ENCODE measurements at places on chromosomes 6 and 20. TPM values are rescaled to one million over a fixed set of nuclear protein-coding genes. Genes with fewer than 3 reads are reported as not detected.

GRCh38 chr6:14775528-14775927 lies 470.3 kb upstream of the JARID2 start:
- DNase-seq: no peak

GRCh38 chr6:46312654-46313053 lies 141.9 kb upstream of the ENPP5 start:
- DNase-seq: no peak

DNA sequence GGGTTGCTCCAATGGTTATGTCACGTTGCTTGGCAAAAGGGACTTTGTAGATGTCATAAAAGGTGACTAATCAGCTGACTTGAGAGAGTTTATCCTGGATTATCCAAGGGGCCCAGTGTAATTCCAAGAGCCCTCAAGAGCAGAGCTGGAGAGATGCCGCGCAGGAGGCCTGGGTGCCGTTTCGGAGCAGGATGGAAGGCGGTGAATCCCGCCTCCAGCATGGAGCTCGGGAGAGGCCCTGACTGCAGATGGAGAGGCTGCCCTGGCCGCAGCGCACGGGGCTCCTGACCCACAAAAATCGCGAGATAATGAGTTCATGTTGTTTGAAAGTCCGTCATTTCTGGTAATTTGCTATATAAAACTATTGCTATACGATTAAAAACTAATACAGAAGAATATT lies 219.8 kb downstream of the ZDHHC14 start:
- DNase-seq: no peak

- no peak for DNase-seq
Measured at GRCh38 chr6:169833258-169833794, 81.9 kb downstream of the ERMARD start.

GRCh38 chr20:25253606-25254275 lies 5.9 kb downstream of the PYGB start:
- DNase-seq: no peak

PLN gene
- 2,753 TPM for total RNA-seq

GRCh38 chr6:143940011-143940597 lies 68.0 kb downstream of the PLAGL1 start:
- DNase-seq: no peak

GRCh38 chr6:108920751-108921150 lies 72.5 kb downstream of the ARMC2 start:
- DNase-seq: no peak

FAM209A gene
- not detected for total RNA-seq

DNA sequence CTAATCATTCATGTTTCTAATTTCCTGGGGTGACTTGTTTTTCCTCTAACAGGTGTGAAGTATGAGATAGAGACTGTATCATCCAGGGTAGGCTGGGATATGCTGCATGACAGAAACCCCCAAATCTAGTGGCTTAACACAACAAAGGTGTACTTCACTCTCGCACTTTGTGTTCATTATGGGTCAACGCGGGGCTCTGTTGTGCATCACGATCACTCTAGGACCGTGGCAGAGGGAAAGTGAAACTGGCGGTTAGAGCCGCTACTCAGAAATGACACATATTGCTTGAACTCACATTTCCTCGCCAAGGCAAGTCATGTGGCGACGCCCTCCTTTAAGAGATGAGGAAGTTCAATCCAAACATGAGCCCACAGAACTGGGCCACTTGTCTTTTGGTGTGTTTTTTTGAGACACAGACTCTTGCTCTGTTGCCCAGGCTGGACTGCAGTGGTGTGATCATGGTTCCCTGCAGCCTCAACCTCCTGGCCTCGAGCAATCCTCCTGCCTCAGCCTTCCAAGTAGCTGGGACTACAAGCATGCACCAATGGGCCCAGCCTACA lies 41.3 kb downstream of the PCNA start:
- peak; percentile 52 for DNase-seq

MSH5 gene
- 1.3 TPM for total RNA-seq

DNA sequence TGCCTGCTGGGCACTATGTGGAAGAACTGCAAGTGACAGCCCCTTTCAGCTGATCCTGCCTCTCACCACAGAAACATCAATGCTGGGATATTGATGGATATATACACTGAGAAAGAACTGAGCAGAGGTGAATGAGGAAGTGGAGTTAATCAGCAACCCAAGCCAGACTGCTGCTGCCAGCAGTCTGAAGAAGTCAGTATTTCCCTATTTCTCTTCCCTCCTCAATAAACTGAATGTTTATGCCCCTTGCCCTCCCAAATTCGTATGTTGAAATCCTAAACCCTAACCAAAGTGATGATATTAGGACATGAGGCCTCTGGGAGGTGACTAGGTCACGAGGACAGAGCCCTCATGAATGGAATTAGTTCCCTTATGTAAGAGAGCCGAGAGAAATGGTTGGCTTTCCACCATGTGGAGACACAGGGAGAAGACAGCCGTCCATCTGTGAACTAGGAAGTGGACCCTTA lies 76.3 kb downstream of the CDK19 start:
- no peak for DNase-seq

OPRL1 gene
- 0.27 TPM for total RNA-seq

C20orf204 gene
- 0.35 TPM for total RNA-seq

DNA sequence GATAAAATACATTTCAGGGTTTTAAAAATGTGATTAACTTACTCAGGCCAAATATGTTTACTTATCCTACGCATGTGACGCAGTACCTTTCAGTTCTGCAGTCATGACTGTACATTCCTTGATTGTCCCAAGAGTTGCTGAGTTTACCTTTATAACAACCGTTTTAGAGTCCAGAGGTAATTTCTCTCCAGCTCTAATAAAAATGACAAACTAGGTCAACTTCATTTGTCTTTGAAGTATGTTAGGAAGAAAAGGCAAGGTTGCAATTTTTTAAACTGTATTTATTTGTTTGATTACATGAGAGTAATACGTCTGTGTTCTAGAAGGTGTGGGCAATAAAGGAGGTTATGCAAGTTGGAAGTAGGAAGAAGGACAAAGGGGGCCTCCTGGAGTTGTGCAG lies 38.6 kb upstream of the UBR2 start:
- DNase-seq: no peak

ANGPT4 gene
- 0.05 TPM for total RNA-seq

DNA sequence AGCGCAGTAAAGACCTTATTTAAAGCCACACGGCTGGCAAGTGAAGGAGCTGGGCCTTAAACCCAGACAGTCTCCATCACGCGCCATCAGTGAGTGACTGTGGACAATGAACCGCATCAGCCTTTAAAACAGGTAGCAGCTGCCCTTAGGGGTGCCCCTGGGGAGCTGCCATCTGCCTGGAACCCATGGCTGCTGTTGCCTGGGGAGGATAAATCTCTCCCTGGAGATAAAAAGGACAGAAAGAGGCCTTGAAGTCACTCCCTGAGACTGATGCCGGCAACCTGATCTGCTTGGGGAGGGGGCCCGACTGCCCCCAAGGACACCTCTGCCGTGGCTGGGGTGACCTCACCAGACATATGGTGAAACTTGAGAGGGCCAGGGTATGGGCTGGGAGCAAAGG lies 73.5 kb downstream of the PREX1 start:
- DNase-seq: no peak

CAP2 gene
- total RNA-seq: 129 TPM

- peak; percentile 68 for DNase-seq
Measured at GRCh38 chr6:44010411-44011349, 116.6 kb downstream of the MRPL14 start.

DNA sequence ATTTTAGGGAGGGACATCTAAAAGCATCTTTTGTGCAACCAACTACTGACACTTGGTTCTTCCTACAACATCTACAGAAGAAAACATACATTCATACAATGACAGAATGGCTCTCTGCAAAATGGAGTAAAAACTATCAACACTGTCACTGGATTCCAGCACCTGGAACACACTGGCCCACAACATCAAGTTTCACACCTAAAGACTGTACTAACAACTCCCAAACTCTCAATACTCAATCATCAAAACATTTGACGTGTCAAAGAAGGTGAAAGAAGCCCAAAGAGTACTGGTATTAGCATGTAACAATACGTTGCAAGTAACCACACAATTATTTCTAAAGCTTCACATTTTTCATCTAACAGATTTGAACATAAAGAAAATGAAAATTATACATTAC lies 2.1 kb downstream of the CPNE1 start:
- DNase-seq: no peak

DNA sequence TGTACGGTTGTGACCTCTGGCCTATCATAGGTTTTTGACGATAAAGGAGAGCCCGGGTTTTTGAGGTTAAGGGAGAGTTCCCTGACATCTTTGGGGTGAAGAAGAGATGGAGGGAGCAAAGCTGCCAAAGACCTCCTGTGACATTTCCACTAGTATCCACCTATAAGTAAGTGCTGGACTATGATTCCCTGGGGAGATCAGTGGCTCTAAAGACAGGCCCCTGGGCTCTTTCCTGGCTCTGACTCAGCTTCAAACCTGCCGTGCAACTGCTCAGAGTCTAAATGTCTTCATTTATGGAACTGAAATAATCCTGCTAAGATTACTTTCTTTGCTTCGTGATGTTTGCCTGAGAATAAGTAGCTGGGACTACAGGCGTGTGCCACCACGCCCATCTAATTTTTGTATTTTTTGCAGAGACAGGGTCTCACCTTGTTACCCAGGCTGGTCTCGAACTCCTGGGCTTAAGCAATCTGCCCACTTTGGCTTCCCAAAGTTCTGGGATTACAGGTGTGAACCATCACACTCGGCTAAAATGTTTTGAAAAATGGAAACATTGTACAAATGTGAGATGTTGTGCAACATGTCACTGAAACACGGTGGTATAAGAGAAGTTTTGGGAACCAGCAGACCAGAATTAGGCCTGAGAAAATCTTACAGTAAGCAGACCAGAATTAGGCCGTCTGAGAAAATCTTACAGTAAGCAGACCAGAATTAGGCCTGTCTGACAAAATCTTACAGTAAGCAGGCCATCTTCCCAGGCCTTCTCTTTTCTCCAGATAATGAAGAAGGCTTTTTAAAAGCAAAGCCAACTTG lies 1.1 kb upstream of the PAQR8 start:
- DNase-seq: no peak

- no peak for DNase-seq
Measured at GRCh38 chr20:25120457-25120856, 38.5 kb upstream of the VSX1 start.

DNA sequence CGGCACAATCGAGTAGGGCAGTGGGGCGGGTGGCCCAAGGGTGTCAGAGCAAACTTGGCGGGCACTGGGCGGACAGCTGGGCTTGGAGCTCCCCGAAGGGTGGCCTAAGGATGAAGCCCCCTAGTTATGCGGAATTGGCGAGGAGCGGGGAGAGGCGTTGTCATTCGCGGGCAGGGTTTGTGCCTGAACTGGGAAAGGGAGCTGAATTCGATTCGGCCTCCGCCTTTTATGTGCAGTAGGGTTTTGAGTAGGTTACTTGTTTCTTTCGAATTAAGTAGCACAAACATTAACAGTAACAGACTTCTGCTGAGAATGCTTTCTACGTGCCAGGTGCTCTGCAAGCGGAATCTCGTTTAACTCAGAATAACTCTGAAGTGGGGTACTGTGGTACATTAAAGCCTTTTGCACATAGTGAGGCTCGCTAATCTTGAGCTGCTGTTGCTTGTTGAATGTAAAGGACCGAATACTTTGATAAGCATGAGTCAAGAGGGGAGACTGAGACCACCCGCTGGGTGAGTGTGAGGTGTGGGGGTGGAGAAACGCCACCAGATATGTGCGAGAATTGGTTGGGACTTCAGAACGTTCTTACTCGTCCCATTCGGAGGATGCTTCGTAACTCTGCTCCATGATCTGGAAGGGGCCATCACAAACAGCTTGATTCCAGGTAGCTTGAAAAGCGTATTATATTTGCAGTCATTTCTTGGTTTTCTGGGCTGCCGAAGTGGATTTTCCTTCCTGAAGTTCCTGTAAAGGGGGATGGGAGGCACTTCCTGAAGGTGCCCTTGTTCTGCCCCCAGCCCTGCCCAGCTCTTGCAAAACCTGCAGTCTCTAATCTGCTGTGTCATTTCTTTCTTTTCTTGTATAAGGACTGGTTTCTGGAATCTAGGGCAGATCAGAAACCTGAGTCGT lies 833 bp downstream of the RAB5IF start:
- no peak for DNase-seq

HS3ST5 gene
- total RNA-seq: not detected

DNA sequence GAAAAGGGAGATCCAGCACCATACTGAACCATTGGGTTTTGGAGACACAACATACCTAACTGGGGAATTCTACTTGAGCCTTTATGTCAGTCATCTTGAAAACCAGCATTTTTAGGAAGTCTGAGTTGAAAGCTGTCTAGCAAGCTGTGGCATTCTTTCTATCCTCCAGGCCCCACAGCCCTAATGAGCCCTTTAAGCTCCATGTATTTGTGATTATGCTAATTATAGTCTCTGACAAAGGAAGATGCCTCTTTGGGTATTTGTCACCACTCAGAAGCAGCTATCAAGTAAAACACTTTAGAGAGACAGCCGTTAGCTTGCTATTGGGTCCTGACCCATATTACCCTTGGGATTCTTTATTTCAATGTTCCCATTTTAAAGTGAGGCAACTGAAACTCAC lies 159.5 kb upstream of the MANEA start:
- DNase-seq: no peak

GMPR gene
- 112 TPM for total RNA-seq

- DNase-seq: no peak
Measured at GRCh38 chr6:133827766-133828165, 61.1 kb upstream of the TCF21 start.

- DNase-seq: no peak
Measured at GRCh38 chr20:16271450-16271849, 301.8 kb downstream of the KIF16B start.

- no peak for DNase-seq
Measured at GRCh38 chr20:6940048-6940447, 172.6 kb downstream of the BMP2 start.

DNA sequence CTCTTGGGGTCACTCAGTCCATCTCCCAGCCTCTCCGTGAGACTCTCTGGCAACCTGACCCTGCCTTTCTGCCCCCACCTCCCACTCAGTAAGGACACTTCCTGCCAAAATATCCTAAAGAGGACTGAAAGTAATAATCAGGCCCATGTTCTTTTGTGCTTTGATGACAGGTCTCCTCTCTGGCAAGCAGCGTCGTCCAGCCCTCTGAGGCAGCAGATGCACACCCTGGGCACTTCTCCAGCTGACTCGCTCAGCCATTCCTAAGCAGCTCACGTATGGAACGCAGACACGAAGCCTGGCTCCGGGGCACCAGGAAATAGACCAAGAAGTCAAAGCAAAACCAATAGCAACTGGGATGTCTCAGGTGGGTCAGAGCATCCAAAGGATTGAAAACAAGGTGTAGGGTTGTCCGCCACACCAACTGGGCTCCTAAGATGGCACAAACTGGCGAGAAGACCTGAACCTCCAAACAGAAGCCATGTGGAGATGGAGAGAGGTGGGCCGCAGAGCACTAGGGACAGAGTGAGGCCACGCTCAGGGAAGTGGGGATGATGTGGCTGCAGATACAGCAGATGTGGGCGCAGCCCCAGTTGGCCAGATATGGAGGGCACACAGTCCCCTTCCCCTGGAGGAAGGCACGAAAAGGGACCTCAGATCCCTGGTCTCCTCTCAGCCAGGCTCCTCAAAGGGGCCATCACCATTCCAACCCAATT lies 99.3 kb downstream of the PRND start:
- DNase-seq: peak; percentile 57

C6orf15 gene
- total RNA-seq: not detected

MPIG6B gene
- 0.52 TPM for total RNA-seq

PIGT gene
- 115 TPM for total RNA-seq

- no peak for DNase-seq
Measured at GRCh38 chr6:6497976-6498375, 90.5 kb upstream of the LY86 start.

PRR18 gene
- not detected for total RNA-seq

- no peak for DNase-seq
Measured at GRCh38 chr6:166529586-166529985, 56.9 kb downstream of the RAMACL start.

Measured in left ventricle myocardium superior (tissue), 1 donor.